Right atrium auricular region (tissue), 2 donors: ENCODE measurements at places on chromosomes 1 and 21. TPM values are rescaled to one million over a fixed set of nuclear protein-coding genes. Genes with fewer than 3 reads are reported as not detected.

The USP48 gene
- 24.1 TPM for total RNA-seq

The RCSD1 gene
- 26.5 TPM for total RNA-seq

The FMO1 gene
- 0.37 TPM for total RNA-seq

The CAMK2N1 gene
- total RNA-seq = 5.3 TPM

GRCh38 chr1:44740179-44740617 lies 561 bp downstream of the KIF2C start:
- no peaks in the 10 kb centered on the region for H3K27me3 ChIP-seq
- no peaks in the 10 kb centered on the region for H3K36me3 ChIP-seq
- no peak overlapping the region for H3K27ac ChIP-seq

DNA sequence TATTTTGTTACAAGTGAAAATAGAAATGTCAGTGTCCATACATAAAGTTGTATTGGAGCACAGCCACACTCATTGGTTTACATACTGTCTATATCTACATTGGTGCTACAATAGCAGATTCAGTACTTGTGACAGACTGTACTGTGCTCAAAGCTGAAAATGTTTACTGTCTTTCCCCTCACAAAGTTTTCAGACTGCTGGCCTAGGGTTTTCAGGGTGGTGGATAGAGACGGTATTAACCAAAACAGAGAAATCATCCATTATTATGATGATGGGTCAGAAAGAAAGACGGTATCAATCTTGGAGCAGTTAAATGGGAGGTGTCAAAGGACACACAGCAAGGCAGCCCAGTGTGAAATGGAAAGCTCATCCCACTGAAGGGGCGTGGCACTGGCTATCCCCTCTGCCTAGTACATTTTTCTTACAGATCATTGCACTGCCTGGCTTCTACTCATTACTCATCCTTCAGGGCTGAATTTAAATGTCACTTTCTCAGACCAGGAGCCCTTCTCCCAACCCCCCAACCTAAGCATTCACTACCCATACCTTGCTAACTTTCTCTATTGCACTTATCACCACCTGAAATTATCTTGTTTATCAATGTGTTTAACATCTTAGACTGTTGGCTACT lies 10.2 kb downstream of the JAK1 start:
- no peak overlapping the region for H3K4me3 ChIP-seq
- H3K27ac ChIP-seq = peak overlapping the region; percentile 74
- DNase-seq = no peak
- no peaks in the 10 kb centered on the region for H3K36me3 ChIP-seq
- peaks cover 55% of the 10 kb centered on the region for H3K4me1 ChIP-seq

- no peaks in the 10 kb centered on the region for H3K27me3 ChIP-seq
- no peak overlapping the region for H3K4me3 ChIP-seq
- peak overlapping the region; percentile 72 for H3K27ac ChIP-seq
- H3K4me1 ChIP-seq = no peaks in the 10 kb centered on the region
- H3K36me3 ChIP-seq = no peaks in the 10 kb centered on the region
Observed at GRCh38 chr1:51420867-51421627, 90.7 kb upstream of the TTC39A start.

DNA sequence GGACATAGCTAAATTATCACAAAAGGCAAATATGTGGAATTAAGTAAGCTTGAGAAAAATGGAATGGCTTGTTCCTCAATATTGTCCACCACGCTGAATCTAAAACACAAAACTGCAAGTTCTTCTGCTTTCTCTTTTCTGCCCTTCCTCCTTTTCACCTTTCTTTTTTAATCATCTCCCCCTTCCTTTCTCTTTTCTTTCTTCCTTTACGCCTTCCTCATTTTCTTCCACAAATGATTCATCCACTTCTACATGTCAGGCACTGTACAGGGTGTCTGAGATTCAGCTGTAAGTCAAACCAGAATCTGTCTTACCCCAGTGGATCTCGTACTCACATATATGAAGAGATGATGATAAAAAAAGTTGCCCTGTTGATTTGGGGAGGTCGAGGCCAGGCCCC lies 1182.5 kb downstream of the MRPL39 start:
- H3K36me3 ChIP-seq = no peaks in the 10 kb centered on the region
- H3K4me3 ChIP-seq = no peak overlapping the region
- H3K27ac ChIP-seq = no peak overlapping the region
- no peaks in the 10 kb centered on the region for H3K27me3 ChIP-seq
- H3K4me1 ChIP-seq = no peaks in the 10 kb centered on the region
